Endodermal cell (in vitro differentiated cells): ENCODE measurements at places on chromosomes 4 and X. TPM values are rescaled to one million over a fixed set of nuclear protein-coding genes. Genes with fewer than 3 reads are reported as not detected.

The FHDC1 gene
- total RNA-seq, result 7.9 and 10.3 TPM in 2 replicates

The POF1B gene
- total RNA-seq, result not detected in 3 replicates

The CNGA1 gene
- 0.24 to 0.57 TPM in 2 of 3 replicates, not detected in the other for total RNA-seq

GRCh38 chr4:138405466-138405891 lies 163.3 kb upstream of the SLC7A11 start:
- no peak overlapping the region for H3K27ac ChIP-seq
- H3K4me1 ChIP-seq, result no peaks in the 10 kb centered on the region

DNA sequence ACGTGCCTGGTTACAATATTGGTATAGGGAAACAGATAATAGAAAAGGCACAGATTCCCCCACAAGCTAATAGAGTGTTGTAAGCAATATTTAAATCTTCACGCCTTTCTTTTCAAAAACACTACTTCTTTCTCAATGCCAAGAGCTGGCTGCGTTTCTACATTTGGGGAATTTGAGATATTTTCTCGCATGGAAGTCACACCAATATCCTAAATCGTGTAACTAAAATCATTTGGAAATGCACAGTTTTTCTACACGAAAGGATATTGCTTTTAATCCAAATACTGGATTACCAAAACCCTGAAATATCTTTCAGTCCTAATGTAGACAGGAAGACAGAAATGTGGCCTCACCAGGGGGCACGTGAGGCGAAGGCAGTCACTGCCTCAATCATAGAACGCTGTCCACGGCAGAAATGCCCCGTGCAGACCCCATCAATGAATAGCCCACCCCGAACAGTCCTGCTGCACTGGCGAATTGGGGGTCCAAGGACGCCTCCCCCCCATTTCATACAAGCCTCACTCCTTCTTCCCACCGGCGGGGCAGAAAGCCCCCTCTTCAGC lies 106.6 kb downstream of the NSUN7 start:
- no peak for DNase-seq
- H3K27ac ChIP-seq, result peak overlapping the region; percentile 87
- peak overlapping the region; percentile 89 for H3K4me3 ChIP-seq
- no peaks in the 10 kb centered on the region for H3K4me1 ChIP-seq
- peaks cover 9% of the 10 kb centered on the region for H3K36me3 ChIP-seq

GRCh38 chrX:67613366-67613765 lies 69.5 kb downstream of the AR start:
- no peak overlapping the region for H3K27ac ChIP-seq
- no peaks in the 10 kb centered on the region for H3K4me1 ChIP-seq
- H3K36me3 ChIP-seq, result no peaks in the 10 kb centered on the region

DNA sequence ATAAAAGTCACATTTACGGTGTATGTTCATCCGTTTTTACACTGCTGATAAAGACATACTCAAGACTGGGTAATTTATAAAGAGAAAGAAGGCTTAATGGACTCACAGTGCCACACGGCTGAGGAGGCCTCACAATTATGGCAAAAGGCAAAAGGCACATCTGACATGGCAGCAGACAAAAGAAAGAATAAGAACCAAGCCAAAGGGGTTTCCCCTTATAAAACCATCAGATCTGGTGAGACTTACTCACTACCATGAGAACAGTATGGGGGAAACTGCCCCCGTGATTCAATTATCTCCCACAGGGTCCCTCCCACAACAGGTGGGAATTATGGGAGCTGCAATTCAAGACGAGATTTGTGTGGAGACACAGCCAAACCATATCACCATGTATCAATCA lies 7.3 kb upstream of the GUCY1B1 start:
- no peak for DNase-seq
- H3K4me3 ChIP-seq, result no peak overlapping the region
- H3K27me3 ChIP-seq, result peaks cover 4% of the 10 kb centered on the region

DNA sequence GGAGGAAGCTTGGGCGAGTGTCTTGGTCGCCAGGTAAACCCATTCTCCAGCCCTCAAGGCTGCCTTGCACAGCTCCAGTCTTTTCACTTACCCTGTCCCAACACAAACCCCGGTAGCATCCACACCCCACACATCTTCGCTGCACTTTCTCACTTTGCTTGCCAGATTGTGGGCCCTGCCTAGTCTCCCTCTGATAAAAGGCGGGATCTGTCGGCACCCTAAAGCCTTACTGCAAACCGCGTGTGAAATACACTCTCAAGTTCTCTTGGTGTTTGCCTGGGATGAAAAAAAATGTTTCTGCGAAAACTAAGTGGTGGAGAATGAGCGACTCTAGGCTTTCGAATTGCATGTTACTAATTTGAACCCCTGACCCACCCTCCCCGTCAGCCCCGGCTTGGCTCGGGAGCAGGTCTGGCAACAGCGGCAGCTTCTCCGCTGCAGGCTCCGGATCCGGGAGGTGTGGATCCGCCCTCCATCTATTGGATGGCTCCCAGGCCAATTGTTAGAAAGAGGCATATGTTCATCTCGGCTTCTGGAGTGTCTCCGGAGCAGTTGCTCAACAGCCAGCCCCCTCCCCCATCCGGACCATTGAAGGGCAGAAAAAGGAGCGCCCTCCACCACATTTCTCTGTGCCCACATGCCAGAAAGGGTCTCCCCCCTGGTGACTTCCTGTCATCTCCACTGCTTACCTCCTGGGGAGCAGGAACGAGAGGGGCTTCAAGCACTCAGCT lies 3.0 kb upstream of the CITED1 start:
- H3K36me3 ChIP-seq, result no peaks in the 10 kb centered on the region
- peaks cover 62% of the 10 kb centered on the region for H3K27me3 ChIP-seq
- no peaks in the 10 kb centered on the region for H3K4me1 ChIP-seq
- no peak overlapping the region for H3K27ac ChIP-seq

GRCh38 chr4:88418411-88418810 lies 38.5 kb upstream of the HERC5 start:
- no peaks in the 10 kb centered on the region for H3K27me3 ChIP-seq
- no peak for DNase-seq
- no peaks in the 10 kb centered on the region for H3K4me1 ChIP-seq

DNA sequence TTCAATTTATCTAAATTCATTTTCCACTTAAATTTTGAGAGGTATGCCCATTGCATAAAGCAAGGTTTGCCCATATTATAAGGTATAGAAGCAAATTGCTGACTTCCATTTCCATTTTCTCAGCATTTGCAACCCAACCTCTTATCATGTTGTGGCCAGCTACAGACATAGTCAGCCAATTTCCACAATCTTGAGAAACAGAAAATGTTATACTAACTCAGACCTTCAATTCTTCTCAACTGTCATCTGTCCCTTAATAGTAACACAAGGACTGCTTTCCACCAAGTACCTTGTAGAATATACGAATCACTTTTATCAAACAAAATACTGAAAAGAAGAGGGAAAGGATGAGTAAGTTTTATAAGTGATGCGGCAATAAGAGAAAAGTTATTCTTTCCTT lies 11.2 kb upstream of the GRIA3 start:
- H3K4me1 ChIP-seq, result no peaks in the 10 kb centered on the region
- no peaks in the 10 kb centered on the region for H3K36me3 ChIP-seq
- H3K27ac ChIP-seq, result no peak overlapping the region
- no peaks in the 10 kb centered on the region for H3K27me3 ChIP-seq
- no peak overlapping the region for H3K4me3 ChIP-seq

DNA sequence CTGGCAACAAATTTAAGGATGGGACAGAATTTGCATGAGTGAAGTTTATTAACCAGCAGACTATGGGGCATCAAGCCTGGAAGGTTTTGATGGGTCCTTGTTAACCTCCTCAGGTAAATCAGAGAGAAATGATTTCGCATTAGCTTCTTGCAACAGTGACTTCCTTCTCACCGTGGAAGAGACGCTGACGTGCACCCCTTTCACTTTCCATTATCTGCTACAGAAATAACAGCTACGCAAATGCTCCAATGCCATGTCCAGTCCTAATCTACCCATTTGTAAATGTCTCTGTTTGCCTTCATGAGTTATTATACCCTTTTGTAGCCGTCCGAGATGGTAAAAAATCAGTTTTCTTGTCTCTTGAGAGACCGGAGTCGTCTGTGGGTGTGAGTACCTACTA lies 100.3 kb downstream of the SLC34A2 start:
- no peak for DNase-seq
- H3K27me3 ChIP-seq, result no peaks in the 10 kb centered on the region
- H3K4me3 ChIP-seq, result no peak overlapping the region
- no peaks in the 10 kb centered on the region for H3K36me3 ChIP-seq
- H3K27ac ChIP-seq, result no peak overlapping the region

GRCh38 chrX:155071694-155072280 lies 479 bp downstream of the BRCC3 start:
- no peaks in the 10 kb centered on the region for H3K4me1 ChIP-seq
- H3K36me3 ChIP-seq, result peaks cover 22% of the 10 kb centered on the region
- peak overlapping the region; percentile 89 for H3K4me3 ChIP-seq
- no peak for DNase-seq
- H3K27ac ChIP-seq, result peak overlapping the region; percentile 68
- no peaks in the 10 kb centered on the region for H3K27me3 ChIP-seq

GRCh38 chr4:186021461-186022167 lies 47.3 kb upstream of the TLR3 start:
- H3K27ac ChIP-seq, result no peak overlapping the region
- H3K27me3 ChIP-seq, result no peaks in the 10 kb centered on the region
- H3K4me3 ChIP-seq, result no peak overlapping the region
- H3K4me1 ChIP-seq, result no peaks in the 10 kb centered on the region

- H3K4me3 ChIP-seq, result no peak overlapping the region
- no peaks in the 10 kb centered on the region for H3K4me1 ChIP-seq
- H3K27me3 ChIP-seq, result no peaks in the 10 kb centered on the region
- H3K27ac ChIP-seq, result no peak overlapping the region
These were observed 973.1 kb upstream of the GRID2 start for GRCh38 chr4:91330555-91331137.
